ENCODE measurements at places on chromosomes 7 and 10.
A peak's percentile ranks its signal among the peaks of the same experiment; 100 is the strongest.

GRCh38 chr10:124035306-124035927, 58.0 kb downstream of the CHST15 start:
- no peak for DNase-seq

DNA sequence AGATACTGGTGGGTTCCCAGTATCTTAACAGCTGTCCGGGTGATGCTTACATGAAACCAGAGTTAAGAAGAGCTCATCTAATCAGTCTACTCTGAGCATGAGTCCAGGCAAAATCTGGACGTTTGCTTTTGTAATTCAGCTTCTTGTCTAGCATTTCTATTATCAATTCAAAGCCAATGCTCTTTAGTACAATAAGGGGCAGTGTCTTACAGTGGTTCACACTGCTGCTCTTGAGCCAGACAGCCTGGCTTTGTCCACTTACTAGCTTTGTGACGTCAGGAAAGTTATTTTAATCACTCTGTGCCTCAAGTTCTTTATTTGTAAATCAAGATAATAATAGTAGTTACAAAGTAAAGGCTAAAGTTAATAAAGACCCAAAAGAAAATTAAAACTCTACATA, 227.3 kb upstream of the TCF7L2 start:
- no peak for DNase-seq

GRCh38 chr7:31043051-31043471, 9.0 kb upstream of the ADCYAP1R1 start:
- DNase-seq = no peak

DNA sequence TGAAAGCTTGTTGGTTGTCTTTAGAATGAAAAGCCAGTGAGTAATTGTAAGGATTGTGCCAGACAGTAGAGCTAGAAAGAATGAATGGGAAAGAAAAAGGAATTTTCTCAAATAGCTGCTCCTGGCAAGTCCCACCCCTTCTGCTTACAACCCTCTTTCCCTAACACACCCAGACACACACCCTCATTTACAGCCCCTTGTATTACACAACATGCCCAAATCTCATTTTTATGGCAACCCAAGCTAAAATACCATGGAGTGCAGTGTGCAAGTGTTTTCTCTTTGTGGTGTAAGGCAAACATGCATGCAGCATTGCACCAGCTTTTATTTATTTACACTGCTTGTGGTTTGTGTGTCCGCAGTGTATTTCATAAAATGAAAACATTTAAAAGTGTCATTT, 1.5 kb downstream of the PRKAR2B start:
- DNase-seq = no peak

- DNase-seq = no peak
These were observed 826.1 kb downstream of the GRM8 start for GRCh38 chr7:126426652-126427051.

DNA sequence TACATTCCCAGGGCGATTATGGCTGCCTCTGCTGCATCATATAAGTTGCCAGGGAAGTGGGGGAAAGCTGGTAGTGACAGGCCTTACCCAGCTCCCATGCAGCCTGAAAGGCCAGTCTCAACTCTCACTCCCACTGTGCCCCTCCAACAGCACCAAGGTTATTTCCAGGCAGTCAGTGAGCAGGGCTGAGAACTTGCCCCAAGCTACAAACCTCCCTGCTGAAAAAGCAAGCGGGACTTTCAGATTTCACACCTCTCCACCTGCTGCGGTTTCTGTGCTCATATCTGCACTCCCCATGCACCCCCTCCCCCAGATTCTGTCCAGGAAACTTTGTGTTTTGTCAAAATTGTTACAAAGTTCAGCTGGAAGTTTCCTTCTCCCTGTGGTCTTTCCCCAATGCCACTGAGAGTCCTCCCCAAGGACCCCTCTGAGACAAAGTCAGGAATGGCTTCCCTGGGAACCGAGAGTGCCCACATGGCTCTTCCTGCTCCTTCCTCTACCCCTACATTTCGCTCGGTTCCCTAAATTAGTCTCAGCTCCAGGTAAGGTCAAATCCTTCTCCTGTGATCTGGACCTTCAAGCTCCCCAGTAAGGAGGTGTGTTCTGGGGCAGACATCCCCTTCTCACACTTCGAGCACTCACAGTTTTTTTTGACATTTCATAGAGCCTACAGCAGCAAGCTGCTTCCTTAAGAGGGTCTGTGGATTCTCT, 25.3 kb upstream of the WNT2 start:
- no peak for DNase-seq

GRCh38 chr7:117008886-117009531, 55.7 kb downstream of the ST7 start:
- peak; percentile 75 for DNase-seq

DNA sequence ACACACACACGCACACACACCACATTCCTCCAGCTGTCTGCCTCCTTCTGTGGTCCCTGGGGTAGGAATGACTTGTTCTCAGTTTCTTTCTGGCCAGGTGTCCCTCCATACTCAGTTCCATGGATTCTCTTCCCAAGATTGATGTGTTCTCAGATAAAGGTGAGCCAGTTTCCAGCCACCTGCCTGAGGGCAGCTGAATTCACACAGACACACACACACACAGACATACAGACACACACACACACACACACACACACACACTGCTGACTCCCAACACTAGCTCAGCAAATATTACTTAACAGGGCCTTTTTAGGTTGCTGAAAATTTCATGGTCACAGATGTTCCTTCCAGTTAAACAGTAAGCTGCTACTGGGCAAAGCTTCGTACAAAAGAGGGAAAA, 45.4 kb upstream of the GDF10 start:
- no peak for DNase-seq

- DNase-seq = peak; percentile 59
These were observed 1.3 kb upstream of the CUL1 start for GRCh38 chr7:148697256-148698006.

DNA sequence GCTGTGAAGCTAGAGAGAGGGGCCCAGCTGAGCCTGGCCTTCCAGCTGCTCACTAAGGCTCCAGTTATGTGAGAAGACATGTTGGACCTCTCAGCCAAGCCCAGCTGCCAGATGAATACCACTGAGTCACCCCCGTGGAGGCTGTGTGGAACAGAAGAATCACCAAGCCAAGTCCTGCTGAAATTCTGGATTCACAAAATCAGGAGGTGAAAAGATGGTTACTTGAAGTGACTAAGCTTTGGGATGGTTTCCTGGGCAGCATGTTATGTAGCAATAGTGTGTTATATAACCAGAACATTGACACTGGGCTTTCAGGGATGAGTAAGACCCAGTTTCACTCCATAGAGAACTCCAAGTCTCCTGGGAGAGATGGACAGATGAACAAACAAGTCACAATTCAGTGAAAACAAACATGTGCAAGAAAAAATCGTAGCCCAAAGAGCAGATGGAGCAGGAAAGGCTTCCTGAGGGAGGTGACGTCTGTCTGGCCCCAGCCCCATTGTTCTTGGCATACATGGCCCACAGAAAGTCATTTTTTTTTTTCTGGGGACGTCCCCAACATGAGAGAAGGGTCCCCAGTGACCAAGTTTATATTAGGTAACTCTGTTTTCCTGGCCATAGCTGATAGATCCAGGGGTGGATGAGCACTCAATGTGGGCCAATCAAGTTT, 64.1 kb upstream of the PDZD8 start:
- no peak for DNase-seq

- peak; percentile 38 for DNase-seq
These were observed 10.6 kb upstream of the LYZL2 start for GRCh38 chr10:30639946-30640786.

GRCh38 chr7:95682913-95683312, 86.6 kb upstream of the PDK4 start:
- DNase-seq = no peak

- no peak for DNase-seq
These were observed 25.8 kb upstream of the LEP start for GRCh38 chr7:128215281-128215680.

DNA sequence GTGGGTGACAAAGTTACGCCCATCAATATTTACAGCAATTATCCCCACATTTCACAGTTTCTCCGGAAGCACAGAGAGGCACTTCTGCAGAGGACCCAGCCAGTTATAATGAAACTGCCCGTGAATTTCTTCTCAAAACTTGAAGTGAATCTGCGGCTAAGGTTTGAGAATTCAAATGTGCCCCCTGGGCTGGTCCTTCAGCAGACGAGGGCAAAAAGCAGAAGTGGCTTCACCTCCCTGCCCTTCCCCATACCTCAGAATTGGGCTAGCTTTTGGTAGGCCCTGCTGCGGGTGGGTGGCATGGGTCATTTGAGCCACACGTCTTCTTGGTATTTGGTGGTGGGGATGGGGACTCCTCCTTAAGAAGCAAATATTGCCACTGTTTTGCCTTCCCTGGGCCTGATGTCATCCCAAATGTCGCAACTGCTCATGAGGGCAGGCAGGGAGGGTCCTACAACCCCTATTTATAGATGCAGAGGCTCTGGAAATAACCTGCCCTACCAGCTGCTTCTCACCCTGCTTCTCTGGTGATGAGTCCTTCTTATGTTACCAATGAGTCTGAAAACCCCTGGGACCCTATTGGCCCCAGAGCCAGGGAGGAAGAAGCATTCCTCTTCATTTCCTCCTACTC, 16.6 kb upstream of the WDFY4 start:
- DNase-seq = no peak
